NCI-H187 (cell line): ENCODE measurements at places on chromosomes 12 and 14.

GRCh38 chr14:105938055-105938863 lies 411.9 kb downstream of the TMEM121 start:
- DNase-seq: no peak

- no peak for DNase-seq
These were observed 27.2 kb upstream of the HSPB8 start for GRCh38 chr12:119151445-119152026.

GRCh38 chr12:8958066-8958465 lies 8.6 kb upstream of the M6PR start:
- no peak for DNase-seq

DNA sequence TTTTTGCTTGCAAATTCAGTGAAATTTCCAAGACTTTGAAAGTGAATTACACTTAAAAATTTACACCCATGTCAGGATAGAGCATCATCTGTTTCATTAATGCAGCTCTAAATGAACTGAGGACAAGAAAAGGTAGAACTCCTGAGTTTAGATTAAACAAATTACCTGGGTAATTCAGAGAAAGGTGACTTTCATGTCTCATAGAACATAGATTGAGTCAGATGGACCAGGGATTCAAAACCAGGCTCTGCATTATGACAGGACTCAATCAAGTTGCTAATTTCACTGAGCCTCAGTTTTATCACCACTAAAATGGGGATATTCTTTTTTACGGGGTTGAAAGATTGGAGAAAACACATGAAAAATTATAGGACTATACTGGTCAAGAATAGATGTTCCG lies 4.5 kb downstream of the ARHGDIB start:
- DNase-seq: no peak

- DNase-seq: no peak
These were observed 204.9 kb upstream of the FRMD6 start for GRCh38 chr14:51446771-51447170.
